ENCODE measurements at places on chromosomes 1 and 21.
A peak's percentile ranks its signal among the peaks of the same experiment; 100 is the strongest.

DNA sequence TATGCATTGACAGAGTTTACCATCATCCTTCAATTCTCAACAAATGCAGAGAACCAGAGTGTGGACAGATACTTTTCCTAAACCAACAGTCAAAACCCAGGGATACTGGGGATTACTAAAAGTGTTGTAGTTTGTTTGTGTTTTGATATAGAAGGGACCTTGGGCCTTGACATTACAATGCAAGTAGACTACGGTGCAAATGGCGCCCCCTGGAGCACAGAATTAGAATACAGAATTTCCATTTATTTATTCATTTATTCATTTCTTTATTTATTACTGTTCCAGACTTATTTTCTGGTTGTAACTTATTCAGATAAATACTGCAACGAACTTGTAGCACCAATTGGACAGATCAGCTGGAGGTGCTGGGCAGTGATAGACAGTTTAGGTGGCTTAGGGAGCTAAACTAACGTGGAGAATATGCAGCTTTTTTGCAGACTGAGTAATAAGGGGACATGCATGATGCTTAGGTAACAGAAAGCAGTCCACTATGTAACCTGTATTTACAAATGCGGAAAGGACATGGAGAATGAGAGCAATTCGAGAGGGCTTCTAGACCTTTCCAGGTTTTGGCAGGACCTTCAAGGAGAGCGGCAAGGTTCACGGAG lies 42.6 kb downstream of the KIRREL1 start:
- no peak for DNase-seq

DNA sequence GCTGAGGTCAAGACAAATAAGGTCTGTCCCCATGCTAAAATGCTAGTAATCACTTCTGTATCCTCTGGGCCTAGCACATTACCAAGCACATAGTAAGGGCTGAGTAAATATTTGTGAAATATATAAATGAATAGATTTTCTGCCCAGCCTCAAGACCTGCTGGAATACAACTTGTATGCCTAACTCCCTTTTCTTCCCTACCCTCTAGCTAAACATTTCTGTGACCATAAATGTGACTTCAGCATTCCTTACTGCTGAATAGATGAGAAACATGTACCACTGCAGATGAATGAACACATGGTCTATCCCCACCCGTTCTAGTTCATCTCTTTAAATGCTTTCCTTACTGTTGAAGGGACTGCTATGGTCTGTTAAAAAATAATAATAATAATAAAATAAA lies 209.0 kb upstream of the HOOK1 start:
- DNase-seq, result no peak

DNA sequence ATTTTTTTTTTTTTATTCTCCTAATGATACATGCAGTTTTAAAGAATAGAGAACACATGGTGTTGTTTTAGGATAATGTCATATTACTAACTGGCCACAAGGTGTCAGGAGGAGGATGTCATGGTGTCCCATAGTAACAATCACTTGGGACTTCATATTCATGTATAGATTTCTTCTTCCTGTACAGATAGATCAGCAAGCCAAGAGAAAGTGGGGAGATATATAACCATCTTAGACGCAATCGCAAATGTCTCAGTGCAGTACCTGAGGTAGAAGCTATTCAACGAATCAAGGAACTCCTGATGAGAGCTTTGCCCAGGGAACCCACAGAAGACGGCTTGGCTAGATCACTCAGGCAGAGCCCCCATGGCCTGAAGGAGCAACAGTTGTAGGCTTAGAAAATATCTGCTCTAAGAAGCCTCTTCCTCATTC lies 12.3 kb downstream of the OR2T11 start:
- DNase-seq, result no peak

DNA sequence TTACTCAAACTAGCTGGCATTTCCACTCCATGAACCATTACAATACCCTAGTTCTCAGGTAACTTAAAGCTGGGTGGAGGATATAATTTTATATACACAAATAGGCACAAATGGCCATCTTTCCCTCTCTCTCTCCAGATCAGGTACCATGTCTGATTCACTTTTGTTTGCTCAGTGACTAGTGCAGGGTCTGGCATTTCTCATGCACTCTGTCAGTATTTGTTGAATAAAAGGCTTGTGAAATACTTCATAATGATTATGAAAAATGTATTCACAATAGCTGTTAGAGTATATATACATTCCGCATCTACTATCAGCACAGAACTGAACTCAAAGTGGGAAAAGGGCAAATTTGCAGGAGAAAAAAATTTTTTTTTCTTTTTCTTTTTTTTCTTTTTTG lies 510.2 kb upstream of the USP24 start:
- DNase-seq, result no peak

- DNase-seq, result no peak
These were observed 7.1 kb upstream of the SORT1 start for GRCh38 chr1:109404838-109405237.

- no peak for DNase-seq
These were observed 838 bp upstream of the DISP1 start for GRCh38 chr1:222813866-222814535.

DNA sequence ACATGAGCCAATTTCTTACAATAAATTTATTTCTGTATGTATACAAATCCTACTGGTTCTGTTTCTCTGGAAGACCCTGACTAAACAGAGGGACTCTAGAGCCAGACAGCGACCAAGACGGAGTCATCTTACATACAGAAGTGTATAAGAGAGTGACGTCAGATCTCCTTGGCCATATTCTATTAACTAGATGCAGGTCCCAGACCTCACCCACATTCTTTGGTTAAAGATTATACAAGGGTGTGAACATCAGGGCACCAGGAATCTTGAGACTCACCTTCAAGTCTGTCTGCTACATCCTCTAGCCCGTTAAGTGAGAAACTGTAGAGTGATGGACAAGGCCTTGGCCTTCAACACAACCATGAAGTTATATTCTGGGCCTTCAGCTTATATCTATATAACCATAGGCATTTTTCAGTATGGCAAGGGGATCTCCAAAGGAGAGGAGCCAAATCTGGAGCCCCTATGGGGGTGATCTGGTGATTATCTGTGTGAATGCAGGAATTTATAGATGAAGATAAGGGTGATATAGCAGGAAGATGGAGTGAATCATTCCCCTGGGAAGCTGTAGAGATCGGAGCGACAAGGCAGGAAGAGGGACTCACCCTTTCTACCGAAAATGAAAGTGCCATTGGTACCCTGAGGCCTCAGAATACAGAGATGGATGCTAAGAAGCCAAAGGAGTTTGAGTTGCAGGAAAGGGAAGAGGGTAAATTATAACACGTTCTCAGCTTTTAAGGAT lies 83.9 kb downstream of the ADAMTS1 start:
- DNase-seq, result no peak

DNA sequence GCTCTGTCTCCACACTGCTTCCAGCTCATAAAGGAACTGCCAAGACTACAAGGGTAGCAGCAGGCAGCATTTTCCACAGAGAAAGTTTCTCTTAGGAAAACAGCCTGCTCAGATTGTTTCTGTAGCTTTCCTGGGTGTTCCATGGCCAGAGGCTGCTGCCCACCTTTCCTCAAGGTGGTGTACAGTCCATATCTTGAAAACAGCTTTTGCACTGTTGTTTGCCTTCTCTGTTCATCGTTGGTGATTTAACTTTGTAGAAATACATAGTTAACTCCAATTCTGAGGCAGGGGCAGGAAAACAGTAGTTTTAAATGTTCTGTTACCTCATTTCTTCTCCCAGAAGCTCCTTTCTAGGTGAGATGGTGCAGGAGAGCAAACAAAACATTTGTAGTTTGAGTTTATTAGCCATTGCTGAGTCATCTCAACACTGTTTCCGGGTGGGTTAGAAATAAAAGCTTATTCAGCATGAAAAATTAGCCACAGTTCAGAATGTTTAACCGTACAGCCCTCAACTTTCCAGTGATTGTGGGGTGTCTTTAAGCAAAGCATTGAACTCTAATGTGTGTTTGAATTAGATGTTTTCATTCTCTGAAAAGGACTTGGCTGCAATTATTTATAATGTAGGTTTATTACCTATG lies 41.7 kb downstream of the DIP2A start:
- no peak for DNase-seq

- no peak for DNase-seq
These were observed 103.6 kb downstream of the RYR2 start for GRCh38 chr1:237145379-237146135.

DNA sequence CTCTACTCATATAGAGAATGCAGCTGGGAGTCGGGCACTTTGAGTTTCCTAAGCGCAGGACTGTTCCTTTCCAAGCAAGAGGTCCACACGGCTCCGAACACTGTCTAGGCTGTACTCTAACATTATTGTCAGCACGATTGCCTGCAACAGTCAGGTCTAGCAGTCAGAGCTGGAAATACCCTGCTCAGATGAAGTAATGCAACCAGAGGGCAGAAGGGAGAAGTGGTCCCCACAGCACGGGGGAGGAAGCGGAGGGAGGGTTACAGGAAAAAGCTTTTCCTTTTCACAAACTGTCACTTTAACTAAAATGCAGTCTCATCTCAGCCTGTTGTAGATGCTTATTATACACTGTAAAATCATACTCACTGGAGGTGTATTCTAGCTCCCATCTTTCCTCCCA lies 98.9 kb upstream of the SLC44A3 start:
- no peak for DNase-seq

DNA sequence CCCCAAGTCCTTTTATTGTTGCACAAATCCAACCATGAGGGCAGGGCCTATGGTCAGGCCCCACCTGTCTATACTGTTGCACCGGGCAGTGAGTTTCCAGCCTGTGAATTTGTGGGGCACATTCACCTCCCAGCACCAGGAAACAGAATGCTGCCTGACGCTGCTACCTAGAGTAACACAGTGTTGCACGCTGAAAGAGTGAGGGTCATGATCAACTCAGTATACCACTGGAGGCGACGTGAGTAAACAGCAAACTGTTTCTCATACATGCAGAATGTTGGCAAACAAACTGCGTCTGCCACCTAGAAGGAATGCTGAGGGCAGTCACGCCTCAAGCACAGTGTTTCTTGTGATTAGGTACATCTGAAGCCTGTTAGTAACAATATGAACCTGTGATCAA lies 13.4 kb upstream of the LRRC47 start:
- no peak for DNase-seq

GRCh38 chr1:101338714-101339430 lies 102.1 kb downstream of the S1PR1 start:
- DNase-seq, result no peak

GRCh38 chr1:207892764-207893163 lies 18.2 kb downstream of the CD34 start:
- DNase-seq, result no peak

DNA sequence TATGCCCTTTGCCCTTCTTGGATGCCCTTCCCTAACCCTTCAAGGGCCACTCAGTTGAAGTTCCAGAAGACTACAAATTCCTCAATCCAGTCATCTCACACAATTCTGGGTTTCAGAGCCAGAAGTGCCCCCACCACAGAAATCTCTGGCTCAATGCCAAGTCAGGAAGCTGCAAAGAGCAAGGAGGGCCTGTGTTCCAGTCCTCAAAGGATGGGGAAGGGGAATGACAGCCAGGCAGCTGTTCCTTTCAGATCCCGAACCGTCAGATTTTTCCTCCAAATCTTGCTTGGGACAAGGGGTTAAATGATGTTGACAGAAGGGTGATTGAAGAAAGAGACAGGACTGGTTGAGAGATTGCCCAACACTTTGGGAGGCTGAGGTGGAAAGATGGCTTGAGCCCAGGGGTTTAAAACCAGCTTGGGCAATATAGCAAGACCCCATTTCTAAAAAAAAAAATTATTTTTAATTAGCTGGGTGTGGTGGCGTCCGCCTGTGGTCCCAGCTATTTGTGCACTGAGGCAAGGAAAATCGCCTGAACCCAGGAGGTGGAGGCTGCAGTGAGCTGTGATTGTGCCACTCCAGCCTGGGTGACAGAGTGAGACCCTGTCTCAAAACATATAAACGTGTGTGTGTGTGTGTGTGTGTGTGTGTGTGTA lies 716 bp upstream of the HPDL start:
- DNase-seq, result no peak

DNA sequence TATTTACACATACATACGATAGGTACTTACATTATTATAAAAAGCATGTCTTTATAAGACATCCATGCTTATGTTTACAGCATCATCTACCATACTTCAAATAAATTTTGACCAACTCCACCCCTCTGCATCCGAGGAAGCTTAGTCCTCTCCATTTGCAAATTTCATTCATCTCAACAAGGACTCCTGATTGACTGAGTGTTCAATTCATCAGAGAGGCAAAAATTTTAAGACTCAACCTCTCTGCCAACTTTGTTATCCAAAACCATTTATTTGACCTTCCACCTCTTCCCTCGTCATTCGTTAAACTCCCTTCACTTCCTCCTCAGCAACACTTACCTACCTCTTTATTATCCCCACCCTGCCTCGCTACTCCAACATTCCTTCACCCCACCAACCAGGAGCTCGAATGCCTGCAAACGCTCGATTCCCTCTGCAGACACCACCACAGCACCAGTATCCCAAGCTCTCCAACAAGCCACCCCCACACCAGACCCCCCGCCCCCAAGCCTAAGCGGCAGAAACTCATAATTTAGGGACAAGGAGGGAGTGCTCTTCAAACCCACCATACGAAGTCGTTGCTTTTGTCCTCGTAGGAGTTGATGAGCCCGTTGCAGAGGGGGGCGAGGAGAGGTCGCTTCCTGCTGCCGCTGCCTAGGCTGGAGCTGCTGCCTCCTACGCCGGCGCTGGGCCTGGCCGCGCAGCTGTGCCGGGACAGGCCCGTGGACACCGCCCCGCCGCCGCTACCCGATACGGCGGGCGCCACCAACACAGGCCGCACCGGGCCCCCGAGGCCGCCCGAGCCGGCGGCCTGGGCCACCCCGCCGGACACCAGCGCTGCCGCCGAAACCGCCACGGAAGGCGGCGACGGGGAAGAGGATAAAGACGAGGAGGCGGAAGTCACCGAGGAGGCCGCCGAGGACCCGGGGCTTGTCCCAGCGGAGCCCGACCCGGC lies 803 bp downstream of the COP1 start:
- peak; percentile 60 for DNase-seq

GRCh38 chr1:171717062-171717718 lies 24.7 kb downstream of the VAMP4 start:
- DNase-seq, result no peak

DNA sequence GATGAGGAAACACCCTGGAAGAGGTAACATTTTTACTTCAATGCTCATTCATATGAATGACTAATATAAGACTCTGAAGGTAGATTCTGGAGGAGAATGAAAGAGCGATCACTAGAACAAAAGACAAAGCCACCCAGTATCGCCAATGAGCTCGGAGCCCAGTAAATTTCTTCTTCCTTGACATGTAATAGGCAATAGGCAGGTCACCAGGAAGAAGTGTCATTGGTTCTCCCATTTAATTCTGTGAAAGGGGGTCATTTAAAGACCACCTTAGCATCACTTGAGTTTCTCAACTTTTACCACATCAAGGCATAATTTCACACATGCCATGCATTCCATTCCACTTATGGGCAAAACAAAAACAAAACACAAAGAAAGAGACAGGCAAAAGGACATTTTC lies 7.9 kb downstream of the TNFSF18 start:
- no peak for DNase-seq

GRCh38 chr1:36525166-36525565 lies 42.5 kb upstream of the CSF3R start:
- no peak for DNase-seq

All from iPS-NIHi11 (cell line).